ENCODE measurements at places on chromosomes 16 and 17.

DNA sequence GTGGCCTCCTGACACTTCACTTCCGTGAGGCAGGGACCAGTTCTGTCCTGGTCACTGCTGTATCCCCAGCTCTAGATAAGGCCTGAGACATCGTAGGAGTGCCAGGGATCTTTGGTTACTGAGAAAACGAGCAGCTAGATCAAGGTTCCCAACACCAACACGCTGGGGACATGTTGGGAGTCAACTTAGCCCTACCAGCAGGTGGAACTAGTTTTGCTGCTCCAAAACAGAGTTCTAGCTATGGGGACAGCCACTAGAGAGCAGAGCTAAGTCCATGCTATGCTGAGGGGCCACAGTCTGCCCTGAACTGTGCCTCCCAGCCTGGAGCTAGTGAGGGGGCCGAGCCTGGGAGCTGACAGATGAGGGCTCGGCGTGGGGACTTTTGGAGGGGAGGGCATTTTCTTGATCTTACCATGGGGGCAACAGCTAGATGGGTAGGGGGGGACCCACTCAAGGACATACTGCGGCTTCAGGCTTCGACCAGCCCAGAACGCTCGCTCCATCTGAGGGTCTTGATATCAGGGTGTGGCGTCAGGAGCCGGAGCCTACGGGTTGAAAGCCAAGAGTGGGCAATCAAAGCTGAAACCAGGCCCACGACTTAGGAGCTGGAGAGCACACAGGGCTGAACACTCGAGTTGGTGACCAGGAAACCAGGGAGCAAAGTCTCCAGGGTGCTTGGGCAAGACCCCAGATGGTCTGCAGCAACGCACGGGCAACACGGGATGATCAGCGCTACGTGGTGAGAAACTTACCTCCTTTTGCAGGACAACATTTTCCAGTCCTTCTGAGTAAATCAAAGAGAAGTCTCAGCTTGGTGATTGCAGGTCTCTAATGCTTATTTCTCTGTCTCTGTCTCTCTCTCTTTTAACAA is 13.4 kb downstream of the SNX20 start:
- DNase-seq = no peak

DNA sequence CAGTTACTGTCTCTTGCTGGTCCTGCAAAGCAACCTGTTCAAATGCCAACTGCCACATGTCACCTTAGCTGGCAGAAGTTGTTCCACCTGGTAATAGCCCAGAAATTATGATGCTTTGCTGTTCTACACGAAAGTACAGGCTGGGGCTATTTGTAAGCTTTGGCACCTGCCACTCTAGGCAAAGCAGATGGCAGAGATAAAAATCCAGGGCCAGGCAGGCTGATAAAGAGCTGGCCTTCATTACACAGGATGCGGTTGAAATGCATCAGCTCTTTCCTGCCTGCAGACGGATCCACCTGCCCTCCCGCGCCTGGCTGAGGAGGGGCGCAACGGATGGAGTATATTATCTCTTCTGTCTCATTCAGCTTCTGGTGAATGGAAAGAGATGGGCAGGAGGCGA is 29.3 kb upstream of the KDM8 start:
- DNase-seq = no peak

- DNase-seq = no peak
Observed at GRCh38 chr16:86211800-86212199, 298.5 kb upstream of the FOXF1 start.

DNA sequence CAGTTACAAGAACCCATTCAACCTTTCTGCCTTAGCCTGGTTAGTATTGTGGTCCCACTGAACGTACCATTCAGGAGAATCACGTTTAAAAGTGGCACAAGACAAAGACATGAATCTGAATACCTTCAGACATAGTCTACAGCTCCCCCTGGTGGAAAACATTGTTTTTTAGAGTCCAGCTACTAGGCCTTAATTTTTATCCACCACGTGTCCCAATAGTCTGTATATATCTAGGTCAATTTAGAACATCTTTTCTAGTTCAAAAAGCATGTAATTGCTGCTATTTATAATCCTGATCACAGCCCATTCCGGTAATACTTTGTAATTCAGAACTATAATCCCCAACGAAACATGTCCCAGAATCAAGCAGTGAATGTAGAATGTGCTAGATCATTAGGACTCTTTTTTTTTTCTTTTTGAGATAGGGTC is 13.7 kb upstream of the GUCY2D start:
- DNase-seq = no peak

- no peak for DNase-seq
Observed at GRCh38 chr17:58593123-58593522, 78.7 kb upstream of the MTMR4 start.

- no peak for DNase-seq
Observed at GRCh38 chr17:43134774-43135453, 9.8 kb upstream of the BRCA1 start.

- no peak for DNase-seq
Observed at GRCh38 chr17:83186751-83187421, 107.5 kb downstream of the METRNL start.

DNA sequence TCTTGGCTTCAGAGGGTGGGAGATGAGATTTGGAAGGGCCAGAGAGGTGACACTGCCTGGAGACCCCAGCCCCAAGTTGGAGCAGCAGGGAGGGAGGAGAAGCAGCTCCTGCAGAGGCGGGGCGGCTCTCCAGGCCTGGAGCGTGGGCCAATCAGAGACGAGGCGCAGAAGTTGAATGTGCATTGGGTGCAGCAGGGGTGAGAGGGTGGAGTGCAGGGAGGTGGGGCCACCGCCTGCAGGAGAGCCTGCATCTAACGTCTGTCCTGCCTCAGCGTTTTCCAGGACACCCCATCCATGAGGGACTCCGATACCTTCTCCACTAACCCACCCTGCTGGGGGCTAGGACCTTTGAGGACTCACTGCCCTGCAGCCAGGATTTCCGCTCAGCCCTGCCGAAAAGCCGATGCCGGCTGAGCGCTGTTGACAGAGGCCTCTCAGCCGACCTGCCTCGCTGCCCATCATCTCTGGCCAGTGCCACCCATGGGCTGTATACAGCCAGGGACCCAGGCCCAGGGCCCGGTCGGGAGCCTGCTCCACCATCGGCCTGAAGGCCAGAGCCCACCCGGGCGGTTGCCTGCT is 146.2 kb downstream of the ENGASE start:
- DNase-seq = no peak

GRCh38 chr16:1343428-1344242 is 8.0 kb downstream of the TSR3 start:
- no peak for DNase-seq

- no peak for DNase-seq
Observed at GRCh38 chr16:66091471-66091891, 275.0 kb upstream of the CDH5 start.

GRCh38 chr17:37066322-37067255 is 117.8 kb downstream of the AATF start:
- DNase-seq = no peak

- DNase-seq = no peak
Observed at GRCh38 chr17:56096026-56096810, 57.1 kb upstream of the ANKFN1 start.

DNA sequence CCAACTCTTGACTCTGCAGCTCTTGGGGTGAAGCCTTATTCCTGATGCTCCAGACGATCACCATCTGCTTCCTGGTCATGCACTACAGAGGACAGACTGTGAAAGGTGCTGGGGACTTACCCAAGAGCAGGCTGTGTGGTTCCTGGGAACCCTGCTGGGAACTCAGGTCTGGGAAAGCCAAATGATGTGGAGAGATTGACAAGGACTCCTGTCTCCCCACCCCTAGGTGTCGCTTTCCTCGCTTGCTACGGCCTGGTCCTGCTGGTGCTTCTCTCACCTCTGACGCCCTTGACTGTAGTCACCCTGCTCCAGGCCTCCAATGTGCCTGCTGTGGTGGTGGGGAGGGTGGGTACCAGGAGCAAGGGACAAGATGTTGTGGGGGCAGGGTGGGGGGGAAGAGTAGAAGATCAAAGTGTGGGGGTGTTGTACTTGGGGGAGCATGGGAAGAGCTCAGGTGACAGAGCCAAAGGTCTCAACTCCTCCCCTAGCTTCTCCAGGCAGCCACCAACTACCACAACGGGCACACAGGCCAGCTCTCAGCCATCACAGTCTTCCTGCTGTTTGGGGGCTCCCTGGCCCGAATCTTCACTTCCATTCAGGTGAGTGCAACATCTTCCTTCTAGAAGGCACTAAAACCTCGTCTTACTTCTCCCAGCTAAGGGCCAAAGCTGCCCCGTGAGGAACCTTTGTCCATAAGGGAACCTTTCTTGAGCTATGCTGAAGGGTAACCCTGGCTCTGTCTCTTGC is 3.0 kb downstream of the SOX15 start:
- no peak for DNase-seq

DNA sequence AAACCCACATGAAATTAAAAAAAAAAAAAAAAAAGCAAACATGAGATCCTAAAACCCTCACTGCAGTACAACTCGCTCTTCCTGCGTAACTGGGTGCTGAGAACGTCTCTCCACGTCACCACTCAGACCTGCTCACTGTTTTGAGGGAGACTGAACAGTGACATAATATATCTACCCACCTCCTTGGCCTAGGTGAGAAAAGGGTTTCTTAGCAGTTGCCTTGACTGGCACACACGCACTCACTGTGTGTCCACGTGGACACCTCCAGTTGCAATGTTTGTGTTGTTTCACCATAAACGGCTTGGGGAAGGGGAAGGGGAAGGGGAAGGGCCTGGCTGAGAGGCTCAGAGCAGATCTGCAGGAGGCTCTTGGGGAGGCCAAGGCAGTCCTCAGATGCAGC is 32.0 kb downstream of the FANCA start:
- no peak for DNase-seq

- no peak for DNase-seq
Observed at GRCh38 chr16:4180511-4180910, 61.4 kb downstream of the SRL start.

DNA sequence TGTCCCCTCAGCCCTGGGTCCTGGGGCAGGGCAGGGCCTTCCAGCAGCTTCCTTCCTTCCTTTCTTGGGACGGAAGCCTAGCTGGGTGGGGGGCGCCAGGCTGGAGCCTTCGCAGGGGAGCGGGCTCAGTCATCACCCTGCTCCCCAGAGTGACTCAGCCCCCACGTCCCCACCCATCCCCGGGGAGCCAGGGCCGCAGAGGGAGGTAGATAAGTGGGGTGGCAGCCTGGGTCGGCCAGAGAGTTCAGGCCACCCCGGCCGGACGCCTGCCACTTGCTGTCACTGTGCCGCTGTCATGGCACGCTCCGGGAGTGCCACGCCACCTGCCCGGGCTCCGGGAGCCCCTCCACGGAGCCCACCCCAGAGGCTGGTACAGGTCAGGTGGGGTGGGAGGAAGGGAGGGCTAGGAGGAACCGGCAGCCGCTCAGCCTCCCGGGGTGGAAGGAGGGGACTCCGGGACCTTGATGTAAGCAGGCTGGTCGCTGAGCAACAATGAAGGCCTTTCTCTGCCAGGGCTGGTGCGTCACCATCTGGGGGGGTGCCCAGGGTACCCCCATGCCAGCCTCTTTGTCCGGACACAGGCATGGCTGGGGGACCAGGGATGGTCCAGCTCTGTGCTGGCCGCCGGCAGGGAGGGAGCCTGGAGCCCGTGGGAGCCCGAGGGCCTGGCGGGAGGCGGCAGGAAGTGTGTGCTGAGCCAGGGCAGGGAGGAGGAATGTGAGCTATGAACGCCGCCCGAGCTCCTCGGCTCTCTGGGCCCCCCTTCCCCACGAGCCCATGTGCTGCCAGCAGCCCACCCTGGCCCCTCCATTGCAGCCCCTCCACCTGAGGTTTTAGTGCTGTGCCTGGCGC is 6.6 kb downstream of the NHERF2 start:
- DNase-seq = peak; percentile 94

GRCh38 chr16:89801800-89802199 is 14.6 kb downstream of the FANCA start:
- DNase-seq = no peak

DNA sequence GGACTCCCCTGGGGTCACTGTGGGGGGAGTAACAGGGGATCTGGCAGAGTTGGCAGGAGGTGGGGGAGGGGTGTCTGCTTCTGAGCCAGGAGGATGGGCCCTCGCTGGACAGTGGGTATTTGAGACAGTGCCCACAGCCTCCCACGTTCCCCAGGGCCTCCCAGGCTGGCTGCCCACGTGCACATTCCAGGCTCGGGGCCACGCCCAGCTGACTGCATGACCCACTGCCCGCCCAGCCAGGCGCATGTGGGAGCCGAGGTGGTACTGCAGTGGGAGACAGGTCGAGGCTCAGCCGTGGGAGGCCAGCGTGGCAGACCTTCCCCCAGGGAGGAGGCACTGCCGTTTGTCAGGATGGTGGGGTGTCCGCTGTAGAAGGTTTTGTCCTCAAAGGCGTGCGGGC is 38.8 kb downstream of the BAHCC1 start:
- no peak for DNase-seq

- no peak for DNase-seq
Observed at GRCh38 chr17:18997650-18998196, 6.8 kb downstream of the FAM83G start.

DNA sequence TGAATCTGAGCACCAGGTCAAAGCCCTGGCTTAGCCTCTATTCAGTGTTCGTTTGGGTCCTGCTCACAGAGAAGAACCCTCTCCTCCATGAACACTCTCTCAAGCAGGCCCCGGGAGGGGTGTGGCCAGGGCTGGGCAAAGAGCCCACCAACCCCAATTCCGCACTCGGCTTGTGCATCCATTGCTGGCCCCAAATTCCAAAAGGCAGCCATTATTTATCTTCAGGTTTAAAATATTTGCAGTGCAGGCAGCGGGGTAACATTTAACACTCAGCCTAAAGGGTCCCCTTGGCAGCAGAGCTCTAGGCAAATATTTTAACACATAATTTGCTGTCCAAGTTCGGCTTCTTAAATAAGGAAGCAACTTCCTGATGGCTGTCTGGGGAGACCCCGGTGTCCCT is 115.7 kb downstream of the ZNF423 start:
- no peak for DNase-seq

DNA sequence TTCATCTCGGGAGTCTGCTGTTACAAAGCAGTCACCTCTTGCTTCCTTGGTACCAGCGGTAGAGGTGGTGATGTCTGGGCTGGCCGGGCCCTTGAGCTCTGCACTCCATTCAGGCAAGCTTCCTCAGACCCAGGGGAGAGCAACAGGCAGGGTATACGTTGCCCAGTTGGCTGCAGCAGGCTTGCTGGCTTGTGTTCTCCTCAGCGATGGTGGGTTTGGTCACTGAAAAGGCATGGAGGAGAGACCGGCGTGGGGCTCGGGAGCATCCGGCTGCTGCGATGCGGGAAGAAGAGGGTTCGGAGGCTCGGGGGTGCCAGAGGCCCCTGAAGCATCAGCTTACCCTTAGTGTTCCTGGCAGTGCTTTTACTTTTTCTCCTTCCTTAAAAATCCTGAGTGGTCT is 25.8 kb downstream of the SAP30BP start:
- no peak for DNase-seq

GRCh38 chr16:89934611-89935553 is 11.7 kb downstream of the TUBB3 start:
- DNase-seq = no peak

DNA sequence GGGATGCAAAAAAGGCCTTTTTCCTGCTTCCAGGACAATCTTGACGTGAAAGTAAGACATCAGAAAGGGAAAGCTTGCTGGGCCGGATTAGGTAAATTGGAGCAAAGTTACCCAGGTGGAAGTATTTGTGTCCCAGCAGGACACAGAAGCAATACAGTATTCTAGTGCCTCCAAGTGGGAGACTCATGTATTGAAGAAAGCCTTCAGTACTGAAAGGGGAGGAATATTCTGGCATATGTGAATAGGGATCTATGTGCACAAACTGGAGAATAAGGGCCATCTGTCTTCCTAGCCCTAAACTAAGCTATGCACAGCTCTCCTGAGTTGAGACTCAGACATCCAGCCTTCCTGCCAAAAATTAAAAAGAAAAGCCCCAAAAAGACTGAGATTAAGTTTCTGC is 327.3 kb upstream of the CDH8 start:
- no peak for DNase-seq

All from hypothalamus (tissue), 51 donors.